Activated CD8-positive, alpha-beta memory T cell treated with anti-CD3 and anti-CD28 coated beads, Interleukin-2, amount 50 U/mL, for 48 hours (primary cell): ENCODE measurements at places on chromosomes 4 and X.

- DNase-seq = no peak
Observed at GRCh38 chr4:5747738-5748375, 36.9 kb downstream of the EVC start.

DNA sequence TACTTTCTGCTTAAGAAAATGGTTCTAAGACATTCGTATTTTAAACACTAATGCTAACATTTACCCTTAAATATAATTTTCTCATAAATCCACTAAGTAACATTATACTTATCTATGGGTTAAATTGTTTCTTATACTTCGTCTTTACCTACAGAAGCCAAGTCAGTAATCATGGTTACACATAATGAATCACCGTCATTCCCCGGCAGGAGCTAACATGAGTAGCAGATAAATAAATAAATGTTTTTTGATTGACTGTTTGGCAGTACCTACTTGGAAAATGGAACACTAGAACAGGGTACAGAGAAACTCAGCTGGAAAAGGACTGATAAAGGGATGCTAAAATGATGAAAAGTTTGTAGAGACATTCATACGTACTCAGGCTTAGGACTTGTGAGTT, 430.4 kb downstream of the ACTRT1 start:
- DNase-seq = no peak

DNA sequence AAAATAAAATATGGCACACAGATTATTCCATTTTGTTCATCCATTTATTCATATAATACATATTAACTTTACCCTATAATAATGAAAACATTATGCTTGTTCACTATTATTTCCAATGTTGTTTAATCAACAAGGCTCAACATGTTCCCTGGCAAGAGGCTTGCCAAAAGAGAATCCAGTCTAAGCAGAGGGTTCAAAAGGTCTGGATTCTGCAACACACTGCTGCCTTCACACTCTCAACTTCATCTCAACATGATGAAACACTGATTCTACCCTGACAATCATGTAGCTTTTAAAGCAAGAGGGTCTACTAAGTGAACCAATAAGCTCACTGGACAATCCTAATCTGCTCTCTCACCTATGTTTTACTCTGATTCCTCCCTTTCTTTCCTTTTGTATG, 101.1 kb downstream of the MID1 start:
- DNase-seq = no peak

DNA sequence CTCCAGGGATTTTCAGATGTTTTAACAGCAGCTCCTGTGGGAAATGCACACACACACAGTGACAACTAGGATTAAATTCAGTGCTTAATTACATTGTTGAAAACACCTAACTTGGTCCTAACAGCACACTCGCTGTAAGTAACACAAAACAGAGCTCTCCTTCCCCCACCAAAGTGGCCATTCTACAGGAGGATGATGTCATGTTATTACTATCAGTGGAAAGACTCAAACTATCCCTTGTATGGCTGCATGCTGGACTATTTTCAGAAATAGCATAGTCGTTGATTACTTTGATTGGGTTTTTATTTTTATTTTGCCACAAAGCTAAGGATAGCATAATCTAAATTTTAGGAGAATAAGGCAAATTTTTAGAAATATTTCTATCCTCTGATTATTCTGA, 406.3 kb downstream of the SPRY1 start:
- DNase-seq = no peak

- no peak for DNase-seq
Observed at GRCh38 chr4:146371812-146372211, 149.9 kb downstream of the SLC10A7 start.

- DNase-seq = no peak
Observed at GRCh38 chr4:54104907-54105306, 4.9 kb downstream of the GSX2 start.
